ENCODE measurements at places on chromosomes 13 and 19.

- no peak for DNase-seq
Observed at GRCh38 chr13:106390367-106390766, 145.1 kb downstream of the EFNB2 start.

DNA sequence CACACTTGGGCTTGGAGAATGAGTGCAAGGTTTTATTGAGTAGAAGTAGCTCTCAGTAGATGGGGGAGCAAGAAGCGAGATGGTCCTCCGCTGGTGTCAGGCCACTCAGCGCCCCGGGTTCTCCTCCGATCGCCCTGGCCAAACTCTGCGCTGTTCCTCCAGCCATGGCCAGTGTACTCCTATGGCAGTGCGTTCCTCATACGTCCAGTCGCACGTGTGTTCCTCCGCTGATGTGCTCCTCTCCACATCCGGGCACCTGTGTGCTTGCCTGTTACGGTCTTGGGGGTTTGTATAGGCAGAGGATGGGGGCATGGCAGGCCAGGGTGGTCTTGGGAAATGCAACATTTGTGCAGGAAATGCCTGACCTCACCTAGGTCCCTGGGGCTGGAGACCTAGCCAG is 1899.4 kb downstream of the PCDH9 start:
- DNase-seq = no peak

DNA sequence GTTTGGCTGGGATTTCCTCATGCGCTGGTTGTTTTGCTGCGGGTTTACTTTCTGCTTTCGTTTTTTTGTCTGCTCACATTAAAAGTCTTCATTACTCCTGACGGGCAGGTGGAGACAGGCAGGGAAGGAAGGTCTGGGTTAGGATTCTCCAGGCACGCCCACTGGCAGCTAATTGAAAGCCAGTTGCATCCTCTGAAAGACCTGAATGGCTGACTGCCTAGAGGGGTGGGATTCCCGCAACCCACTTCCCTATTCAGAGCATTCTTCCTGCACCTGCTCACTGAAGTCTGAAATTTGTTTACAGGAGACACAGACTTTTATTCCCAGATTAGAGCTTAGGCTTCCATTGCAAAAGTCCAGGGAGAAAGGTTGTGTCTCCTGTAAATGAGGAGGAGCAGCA is 172.0 kb downstream of the UQCRFS1 start:
- DNase-seq = no peak

DNA sequence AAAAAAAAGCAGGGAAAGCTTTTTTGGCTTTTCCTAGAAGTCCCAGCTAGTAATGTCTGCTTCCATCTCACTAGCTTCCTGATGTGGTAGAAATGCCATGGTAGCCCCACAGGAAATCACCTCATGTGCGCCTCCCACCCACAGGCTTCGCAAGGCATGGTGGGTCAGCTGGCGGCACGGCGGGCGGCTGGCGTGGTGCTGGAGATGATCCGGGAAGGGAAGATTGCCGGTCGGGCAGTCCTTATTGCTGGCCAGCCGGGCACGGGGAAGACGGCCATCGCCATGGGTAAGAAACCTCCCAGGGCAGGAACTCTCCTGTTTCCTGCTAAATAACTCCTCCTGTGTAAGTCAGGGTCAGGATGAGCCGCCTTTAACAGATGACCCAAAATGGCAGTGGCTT is 10.4 kb downstream of the RUVBL2 start:
- no peak for DNase-seq

GRCh38 chr13:41700790-41701310 is 243.5 kb downstream of the RGCC start:
- DNase-seq = no peak

DNA sequence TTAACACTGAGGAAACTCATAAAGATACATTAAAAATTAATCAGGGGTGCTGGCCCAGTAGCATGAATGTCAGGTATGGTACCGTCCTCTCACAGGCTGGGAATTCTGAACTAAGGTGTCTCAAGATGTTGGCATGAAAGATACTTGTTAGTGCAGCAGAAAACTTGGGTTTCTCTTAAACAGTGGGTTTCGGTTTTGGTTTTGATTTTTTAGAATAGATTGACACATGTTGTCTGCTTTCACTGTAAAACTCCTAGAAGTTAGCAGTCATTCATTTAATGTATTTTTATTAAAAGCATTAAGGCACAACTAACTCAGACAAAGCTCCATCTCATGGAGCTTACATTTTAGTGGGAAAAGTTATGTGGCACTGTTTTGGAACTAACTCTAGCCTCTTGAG is 3.5 kb upstream of the OBI1 start:
- no peak for DNase-seq

- DNase-seq = no peak
Observed at GRCh38 chr13:46520166-46520565, 32.8 kb upstream of the LRCH1 start.

GRCh38 chr19:12828494-12828893 is 5.9 kb downstream of the RTBDN start:
- DNase-seq = no peak

GRCh38 chr13:36214163-36214921 is at the start of gene SOHLH2:
Gene SOHLH2 (minus strand): TSS chr13:36214556. CDS start chr13:36214526, 30 bp downstream.
- DNase-seq = no peak

All from suprapubic skin (tissue), 4 donors.